Effector CD4-positive, alpha-beta T cell (primary cell): ENCODE measurements at places on chromosomes 5 and 9.

- DNase-seq, result no peak
Observed at GRCh38 chr5:126794157-126794828, 17.4 kb downstream of the LMNB1 start.

DNA sequence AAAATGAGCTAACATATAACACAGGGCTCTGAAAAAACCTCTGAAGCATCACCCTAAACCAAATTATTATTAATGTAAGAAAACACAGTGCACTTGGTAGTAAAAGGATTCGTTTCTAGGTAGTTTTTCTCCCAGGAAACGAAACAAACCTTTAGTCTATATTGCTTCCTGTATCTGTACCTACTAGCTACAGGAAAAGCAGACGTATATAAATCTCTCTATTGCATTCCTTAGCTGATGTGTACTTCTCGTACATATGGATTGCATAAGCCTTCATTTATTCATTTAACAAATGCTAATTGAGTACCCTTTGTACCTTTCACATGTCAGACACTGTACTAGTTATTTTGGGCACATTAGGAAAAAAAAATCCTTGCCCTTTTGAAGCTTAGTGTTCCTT lies 85.0 kb upstream of the RASA1 start:
- no peak for DNase-seq

DNA sequence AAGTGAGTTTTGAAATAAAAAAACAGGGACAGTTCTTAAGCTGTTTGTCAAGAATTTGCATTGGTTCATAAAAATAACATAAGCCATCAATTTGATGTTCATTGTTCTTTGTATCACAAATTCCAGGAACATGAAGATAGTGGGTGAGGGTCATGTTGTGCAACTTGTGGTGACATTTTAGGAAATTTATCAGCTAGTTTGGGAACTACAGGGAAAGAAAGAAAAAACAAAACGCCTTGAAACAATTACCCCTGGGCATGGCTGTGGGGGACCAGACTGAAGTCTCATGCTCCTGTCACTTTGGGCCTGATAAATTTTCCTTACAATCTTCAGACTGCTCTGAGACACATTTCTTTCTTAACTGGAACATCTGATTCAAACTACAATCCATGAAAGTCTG lies 207.1 kb upstream of the CLINT1 start:
- DNase-seq, result no peak

- DNase-seq, result no peak
Observed at GRCh38 chr9:134100040-134100439, 32.2 kb upstream of the BRD3 start.

- DNase-seq, result no peak
Observed at GRCh38 chr5:63125392-63125791, 546.8 kb downstream of the LRRC70 start.

GRCh38 chr5:177576169-177576568 lies 15.8 kb upstream of the TMED9 start:
- DNase-seq, result no peak

DNA sequence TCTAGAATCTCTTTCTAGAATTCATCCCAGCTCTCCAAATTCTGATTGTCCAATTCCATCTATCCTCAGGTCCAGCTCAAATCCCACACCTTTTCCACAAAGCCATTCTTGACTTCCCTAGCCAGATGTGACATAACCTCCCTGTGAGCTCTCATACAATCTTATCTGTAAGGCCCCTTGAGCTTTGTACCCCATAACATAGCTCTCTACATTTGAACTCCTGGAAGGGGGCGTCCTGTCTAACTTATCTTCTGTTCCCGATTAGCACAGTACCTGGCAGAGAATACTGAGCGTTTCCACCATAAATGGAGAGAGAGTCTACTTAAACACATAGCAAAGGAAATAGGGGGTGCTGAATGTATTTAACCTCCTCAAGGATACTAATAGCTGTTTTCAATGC lies 251.6 kb upstream of the RGMB start:
- DNase-seq, result no peak

DNA sequence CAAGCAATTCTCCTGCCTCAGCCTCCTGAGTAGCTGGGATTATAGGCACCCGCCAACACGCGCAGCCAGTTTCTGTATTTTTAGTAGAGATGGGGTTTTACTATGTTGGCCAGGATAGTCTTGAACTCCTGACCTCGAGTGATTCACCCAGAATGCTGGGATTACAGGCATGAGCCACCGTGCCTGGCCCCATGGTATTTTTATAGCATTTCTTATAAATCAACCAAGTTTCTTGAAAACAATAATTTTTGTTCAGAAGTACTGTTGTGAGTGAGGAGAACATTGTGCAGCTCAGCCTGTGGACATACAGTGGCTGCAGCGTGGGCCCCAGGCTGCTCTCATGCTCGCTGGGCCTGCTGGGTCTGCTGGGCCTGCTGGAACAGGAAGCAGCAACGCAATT lies 45.3 kb downstream of the MAP1B start:
- no peak for DNase-seq

GRCh38 chr5:176619203-176619568 lies 9.2 kb upstream of the GPRIN1 start:
- peak; percentile 55 for DNase-seq

- DNase-seq, result no peak
Observed at GRCh38 chr9:132802121-132802795, 75.8 kb downstream of the AK8 start.

DNA sequence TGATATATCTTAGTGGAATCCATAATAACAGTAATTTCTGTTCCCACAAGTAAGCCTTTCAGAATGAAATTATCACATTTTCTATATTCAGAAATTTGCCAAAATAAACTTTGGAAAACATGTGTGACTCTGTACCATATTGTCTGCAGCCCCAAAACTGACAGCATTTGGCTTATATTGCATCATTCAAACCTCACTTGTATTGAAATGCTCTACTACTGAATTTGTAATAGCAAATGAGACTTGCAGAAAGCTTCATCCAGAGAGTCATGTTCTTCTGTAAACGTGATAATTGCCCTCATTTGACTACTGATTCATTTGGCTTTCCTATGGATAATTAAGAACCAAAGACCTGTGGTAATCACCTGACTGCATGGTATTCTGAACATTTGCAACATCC lies 1249.5 kb upstream of the CDH18 start:
- DNase-seq, result no peak

DNA sequence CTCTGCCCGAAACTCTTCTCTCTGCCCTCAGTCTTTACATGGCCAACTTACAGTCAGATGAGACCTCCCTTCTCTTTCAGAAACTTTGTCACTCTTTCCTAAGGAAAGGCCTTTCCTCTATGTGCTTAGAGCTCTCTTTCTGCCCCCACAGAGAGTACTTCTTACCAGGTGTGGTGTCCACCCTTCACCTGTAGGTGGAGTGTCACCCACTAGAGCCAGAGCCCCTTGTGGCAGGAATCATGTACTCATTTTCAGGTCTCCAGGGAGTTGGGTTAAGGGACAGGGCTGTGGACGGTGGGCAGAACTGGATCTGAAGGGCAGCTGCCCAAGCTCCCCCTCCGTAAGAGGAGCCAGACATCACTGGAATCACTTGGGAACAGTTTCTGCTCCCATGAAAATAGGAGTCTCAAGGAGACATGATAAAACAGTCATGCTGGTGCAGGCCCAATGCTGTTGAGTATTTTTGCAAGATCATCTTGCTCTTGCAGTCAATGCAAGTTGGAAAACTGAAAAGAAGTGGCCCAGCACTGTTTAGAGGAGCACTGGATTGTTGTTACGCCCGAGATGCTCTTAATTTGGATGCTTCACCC lies 436.7 kb downstream of the ZSWIM6 start:
- DNase-seq, result no peak

DNA sequence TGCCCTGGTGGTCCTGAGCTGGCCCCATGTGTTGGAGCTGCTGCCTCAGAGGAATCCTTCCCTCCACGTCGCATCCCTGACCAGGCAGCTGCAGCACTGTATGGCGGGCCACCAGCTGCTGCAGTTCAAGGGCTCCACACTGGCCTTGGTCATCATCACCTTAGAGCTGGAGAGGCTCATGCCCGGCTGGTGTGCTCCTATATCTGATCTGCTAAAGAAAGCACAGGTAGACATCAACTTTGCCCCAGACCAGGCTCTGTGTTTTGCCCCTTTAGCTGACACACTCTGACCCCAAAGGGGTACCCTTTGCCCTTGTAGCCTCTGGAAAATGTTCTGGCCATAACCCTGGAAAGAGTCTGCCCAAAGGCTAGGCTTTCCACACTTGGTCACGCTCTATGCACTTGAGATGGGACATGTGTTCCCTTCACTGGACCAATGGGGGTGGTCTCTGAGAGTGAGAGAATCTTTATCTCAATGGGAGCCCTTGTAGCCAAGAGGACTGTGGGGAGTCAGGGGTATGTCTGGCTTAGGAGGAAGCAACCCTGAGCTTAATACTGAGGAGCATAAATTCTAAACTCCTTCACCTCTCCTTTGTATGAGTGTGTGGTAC lies 4.8 kb downstream of the CCNI2 start:
- no peak for DNase-seq

DNA sequence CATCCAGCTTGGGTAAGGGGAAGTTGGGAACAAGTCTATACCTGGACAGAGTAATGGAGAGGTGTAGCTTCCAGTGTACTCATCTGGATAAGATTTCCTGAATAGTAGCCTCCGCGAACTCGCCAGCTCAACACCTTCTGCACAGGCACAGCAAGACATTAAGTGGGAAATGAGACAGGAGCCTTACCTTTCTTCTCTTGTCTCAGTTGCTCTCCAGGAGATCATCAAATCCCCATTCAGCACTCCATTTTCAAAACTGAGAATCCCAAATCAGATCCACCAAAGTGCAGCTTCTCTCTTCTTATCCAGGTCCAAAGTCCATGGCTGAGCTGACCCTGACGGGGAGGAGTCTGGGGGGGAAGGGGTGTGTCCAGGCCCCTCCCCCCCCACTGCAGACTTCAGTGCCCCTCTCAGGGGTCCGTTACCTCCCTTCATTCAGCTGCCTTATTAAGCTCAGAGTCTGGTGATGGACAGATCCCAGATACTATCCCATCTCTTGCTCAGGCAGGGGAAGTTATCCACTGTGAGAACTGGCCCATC lies 5.9 kb upstream of the MGAT1 start:
- no peak for DNase-seq

- DNase-seq, result no peak
Observed at GRCh38 chr9:72734631-72735030, 213.2 kb downstream of the TMC1 start.

GRCh38 chr9:33379666-33380389 lies 22.5 kb downstream of the AQP7 start:
- DNase-seq, result no peak

- DNase-seq, result no peak
Observed at GRCh38 chr9:16143310-16143709, 590.5 kb downstream of the CCDC171 start.

DNA sequence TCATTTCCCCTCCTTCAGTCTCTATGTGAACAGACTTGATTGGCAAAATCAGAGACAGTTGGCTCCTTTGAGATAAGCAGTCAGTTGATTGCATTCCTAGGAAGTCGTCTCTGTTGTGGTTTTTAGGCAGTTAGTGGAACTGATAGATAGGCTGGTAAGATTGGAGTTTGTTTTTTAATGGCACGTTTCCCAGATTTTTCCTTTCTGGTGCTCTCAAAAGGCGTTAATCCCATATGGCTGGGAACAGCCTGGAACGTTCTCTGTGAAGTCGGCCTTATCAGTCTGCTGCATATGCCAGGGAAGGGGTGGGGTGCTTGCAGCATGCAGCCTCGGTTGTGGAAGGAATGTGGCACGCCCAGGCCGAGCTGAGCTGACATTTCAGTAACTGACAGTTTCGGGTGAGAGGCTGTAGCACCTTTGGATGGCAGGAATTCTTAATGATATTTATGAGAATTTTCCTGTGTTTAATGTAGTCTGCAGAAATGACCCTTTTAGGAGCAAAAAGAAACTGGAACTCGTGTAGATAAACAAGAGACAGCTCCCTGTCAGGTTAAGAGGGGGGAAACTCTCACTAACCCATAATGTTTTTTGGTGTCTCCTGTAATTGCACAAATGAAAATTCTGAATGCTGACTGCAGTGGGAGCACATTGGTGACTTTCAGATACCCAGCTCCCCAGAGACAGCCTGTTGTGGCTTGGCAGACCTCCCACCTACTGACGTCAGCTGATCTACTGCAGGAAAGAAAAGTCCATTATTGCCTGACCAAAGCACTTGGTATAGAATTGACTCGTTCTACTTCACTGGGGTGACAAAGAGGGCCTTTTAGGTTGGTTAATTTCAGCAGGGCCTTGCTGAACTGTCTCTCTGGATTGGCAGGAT lies 6.3 kb downstream of the SPTAN1 start:
- peak; percentile 10 for DNase-seq

DNA sequence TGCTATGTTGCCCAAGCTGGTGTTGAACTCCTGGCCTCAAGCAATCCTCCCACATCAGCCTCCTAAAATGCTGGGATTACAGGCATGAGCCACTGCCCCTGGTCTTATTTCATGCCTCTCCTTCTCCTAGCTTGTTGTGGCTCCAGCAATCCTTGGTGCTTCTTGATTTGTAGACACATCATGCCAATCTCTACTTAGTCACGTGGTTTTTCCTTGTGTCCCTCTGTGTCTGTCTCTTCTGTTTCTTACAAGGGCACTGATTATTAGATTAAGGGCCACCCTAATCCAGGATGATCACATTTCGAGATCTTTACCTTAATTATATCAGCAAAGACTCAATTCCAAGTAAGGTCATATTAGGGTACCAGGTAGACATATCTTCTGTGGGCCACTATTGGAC lies 9.2 kb upstream of the IL31RA start:
- no peak for DNase-seq

DNA sequence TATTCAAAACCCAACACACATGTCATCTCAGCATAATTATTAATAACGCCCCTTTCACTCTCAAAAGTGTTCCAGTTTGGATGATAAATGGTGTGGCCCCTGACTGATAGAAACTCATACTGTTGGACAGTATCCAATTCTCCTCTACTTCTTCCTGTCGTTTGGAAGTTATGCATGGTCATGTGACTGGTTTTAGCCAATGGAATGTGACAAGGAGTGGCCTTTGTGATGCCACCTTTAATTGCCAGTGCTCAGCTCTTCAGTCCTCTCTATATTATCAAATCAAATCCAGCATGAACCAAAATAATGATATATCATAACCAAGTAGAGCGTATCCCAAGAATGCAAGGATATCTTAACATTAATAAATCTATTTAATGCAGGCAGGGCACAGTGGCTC lies 117.8 kb upstream of the SPIN1 start:
- no peak for DNase-seq

DNA sequence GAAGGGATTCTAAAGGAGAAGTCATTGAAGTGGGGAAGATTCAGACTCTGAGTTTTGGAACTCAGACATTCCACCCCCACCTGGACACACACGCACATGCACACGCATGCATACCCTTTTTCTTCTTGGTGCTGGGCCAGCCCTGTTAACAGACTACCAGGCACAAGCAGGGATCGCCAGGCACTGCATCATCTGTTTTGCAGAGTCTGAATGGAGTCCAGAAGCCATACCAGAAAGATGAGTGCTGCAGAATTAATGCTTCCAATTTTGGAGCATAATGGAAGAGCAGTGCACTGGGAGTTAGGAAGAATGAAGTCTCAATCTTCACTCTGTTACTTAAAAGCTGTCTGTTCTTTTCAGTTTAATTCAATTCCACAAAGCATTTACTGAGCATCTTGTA lies 95.5 kb downstream of the PDE8B start:
- no peak for DNase-seq

DNA sequence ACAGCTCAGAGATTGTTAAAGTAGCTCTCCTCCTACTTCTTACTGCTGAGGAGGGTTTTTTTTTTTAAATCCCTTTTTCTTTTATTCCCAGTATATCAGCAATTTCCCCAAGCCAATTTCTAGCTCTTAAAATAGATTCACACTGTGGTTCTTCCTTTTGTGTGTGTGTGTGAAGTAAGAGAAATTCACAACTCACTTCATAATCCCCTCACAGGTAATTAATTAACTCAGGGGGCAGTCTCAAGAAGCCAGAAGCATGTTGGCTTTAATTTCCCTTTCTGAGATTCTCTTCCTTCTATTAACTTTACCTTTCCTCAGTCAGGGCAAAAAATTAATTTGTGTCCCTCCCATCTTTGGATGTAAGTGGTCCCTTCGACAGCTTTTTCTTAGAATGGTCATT lies 71.0 kb upstream of the HMHB1 start:
- DNase-seq, result no peak
